ENCODE measurements at places on chromosomes 11 and 22. TPM values are rescaled to one million over a fixed set of nuclear protein-coding genes. Genes with fewer than 3 reads are reported as not detected.

The CDKN1C gene
- polyA plus RNA-seq, result 21.3 TPM

The PRAME gene
- not detected for polyA plus RNA-seq

The FAM111B gene
- 0.25 TPM for polyA plus RNA-seq

The OR56A1 gene
- polyA plus RNA-seq, result not detected

The FXYD2 gene
- 1.5 TPM for polyA plus RNA-seq

The OR52R1 gene
- not detected for polyA plus RNA-seq

The C1QTNF4 gene
- 3.1 TPM for polyA plus RNA-seq

The MPPED2 gene
- 7.1 TPM for polyA plus RNA-seq

The PGA5 gene
- polyA plus RNA-seq, result 0.10 TPM

The RPL3 gene
- 2,999 TPM for polyA plus RNA-seq

The UPB1 gene
- 0.72 TPM for polyA plus RNA-seq

The LRRC10B gene
- 0.13 TPM for polyA plus RNA-seq

The BRSK2 gene
- 0.63 TPM for polyA plus RNA-seq

The PLAAT5 gene
- not detected for polyA plus RNA-seq

The OR8G1 gene
- polyA plus RNA-seq, result not detected

Measured in aorta (tissue), 5 donors.